ENCODE measurements at places on chromosomes 6 and 20.

DNA sequence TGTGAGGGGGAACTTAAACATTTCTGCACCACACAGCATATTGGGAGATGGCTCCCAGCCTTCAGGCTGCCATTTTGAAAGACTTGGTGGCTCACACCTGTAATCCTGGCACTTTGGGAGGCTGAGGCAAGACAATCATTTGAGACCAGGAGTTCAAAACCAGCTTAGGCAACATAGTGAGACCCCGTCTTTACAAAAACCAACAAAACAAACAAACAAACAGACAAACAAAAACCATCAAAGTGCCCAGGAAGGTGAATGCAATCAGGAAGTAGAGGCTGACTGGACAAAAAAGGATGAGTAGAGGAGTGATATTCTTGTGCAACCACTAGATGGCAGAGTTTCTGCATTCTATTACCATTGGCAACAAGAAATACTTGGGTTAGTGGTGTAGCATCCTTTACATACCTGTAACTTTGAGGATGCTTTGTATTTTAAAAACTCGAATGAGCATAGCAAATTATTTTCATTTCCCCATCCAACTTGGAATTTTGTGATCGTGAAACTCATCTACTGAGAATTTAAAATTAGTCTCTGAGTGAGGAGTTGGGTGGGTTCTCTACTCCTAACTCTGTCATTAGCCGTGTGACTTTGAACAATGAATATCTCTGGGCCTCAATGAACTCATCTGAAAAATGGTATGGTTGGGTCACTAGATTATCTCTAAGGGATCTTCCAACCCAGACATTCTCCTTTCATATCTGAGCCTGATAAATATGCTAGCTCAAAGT is 84.4 kb downstream of the CRYBG1 start:
- no peak for DNase-seq

DNA sequence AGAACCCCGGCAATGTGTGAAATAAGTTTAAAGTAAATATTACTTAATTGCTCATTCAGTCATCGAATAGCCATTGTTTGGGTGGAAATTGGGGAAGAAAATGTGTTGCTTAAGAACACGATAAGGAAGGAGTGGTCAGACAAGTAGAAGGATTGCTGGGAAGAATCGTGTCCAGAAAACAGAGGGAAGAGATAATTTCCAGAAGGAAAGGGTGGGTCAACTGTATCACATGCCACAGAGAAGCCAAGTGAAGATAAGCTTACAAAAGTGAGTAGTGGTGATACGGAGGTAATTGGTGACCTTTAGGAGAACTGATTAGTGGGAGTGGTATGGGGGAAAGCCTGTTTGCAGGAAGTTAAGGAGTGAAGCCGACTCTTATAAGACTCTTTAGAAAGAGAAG is 306.2 kb downstream of the SOX4 start:
- DNase-seq: no peak

GRCh38 chr6:52055451-52055850 is 32.0 kb downstream of the PKHD1 start:
- DNase-seq: no peak

DNA sequence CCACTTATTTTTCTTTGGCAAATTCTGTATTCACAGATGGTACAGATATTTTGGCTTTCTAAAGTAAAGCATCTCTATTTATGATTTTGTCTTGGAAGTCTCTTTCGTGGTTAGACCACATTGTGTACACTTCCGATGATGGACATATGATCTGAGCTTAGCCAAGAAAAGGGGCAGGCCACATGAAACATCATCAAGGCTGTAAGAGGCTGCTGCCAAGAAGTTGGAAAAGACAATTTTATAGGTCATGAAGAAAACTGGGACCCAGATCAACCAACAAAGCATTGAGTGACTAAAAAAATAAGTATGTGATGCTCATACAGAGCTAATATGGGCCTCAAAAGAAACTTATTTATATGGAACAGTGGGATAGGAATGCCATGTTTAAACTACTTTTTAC is 266.4 kb downstream of the HAO1 start:
- DNase-seq: no peak

DNA sequence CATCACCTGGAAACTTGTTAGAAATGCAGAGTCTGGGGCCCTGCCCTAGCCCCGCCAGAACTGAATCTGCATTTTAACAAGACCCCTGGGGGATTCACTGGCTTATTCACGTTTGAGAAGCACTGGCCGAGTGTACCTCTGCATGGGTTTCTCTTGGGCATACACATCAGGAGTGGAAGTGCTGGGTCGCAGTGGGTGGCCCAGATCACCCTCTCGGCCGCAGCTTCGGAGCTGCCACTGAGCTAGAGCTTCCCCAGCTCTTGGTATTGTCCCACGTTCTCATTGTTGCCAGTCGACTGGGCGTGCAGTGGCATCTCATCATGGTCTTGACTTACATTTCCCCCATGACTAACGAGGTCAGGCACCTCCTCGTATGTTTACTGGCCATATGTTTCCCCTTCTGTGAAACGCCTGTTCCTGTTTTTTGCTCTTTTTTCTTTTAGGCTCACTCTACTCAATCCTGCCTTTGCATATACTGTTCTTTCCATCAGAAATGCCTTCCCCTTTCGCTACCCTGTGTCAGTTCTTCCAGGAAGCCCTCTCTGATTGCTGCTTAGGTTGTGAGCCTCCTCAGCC is 3.0 kb upstream of the DLGAP4 start:
- no peak for DNase-seq

DNA sequence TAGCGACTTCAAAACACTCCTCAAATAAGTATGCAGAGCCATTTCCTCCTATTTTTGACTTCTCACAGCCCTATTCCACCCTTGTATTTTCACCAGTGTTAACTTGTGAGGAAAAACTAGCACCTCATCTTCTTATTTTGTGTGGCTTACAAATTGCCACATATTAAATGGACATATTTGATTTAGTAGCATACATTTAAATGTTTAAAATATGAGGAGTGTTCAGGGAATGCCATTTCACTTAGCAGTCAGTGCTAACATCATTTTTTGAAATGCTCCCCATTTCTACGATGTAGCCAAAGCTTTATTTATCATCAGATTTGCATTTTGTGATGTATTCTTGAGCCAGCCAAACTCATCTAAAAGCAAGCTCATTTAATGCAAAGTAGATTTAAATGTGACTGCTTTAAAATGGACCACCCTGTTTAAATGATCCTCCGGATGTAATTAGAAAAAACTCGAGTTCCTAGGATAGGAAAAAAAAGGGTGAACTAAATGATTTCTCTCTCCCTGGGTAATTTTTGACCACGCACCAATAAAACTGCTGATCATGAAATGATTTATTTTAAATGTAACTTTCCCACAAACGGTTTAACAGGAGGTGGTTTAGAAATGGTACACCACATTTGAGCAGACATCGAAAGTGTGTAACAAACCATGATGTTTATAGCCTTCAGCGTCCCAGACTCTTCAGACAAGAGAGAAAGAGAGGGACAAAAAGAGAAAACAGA is 172.6 kb downstream of the CD83 start:
- no peak for DNase-seq

- DNase-seq: no peak
Observed at GRCh38 chr6:104908031-104908887, 48.5 kb upstream of the HACE1 start.

- no peak for DNase-seq
Observed at GRCh38 chr6:138257638-138258040, 39.3 kb upstream of the PBOV1 start.

DNA sequence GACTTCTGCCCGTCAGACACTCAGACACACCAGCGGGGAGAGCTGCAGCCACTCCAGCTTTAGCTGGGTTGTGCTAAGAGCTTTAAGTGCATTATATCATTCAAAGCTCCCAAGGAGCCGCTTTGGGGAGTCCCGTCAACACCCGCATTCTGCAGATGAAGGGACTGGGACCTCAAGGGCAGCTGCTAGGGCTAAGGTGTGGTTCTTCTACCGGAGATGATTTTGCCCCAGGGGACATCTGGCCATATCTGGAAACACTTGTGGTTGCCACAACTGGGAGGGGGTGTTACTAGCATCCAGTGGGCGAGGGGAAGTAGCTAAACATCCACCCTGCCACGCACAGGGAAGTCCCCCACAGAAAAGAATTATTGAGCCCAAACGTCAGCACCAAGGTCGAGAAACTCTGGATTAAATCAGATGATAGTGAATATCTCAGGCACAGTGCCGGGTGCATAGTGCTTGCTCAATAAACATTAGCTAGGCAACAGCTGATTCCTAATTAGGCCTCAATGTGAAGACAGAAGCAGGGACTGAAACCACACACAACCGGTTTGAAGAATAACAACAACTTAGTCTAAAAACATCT is 29.6 kb downstream of the PMEPA1 start:
- no peak for DNase-seq

GRCh38 chr6:85421972-85422371 is 27.9 kb upstream of the NT5E start:
- DNase-seq: no peak

- no peak for DNase-seq
Observed at GRCh38 chr20:38372806-38373205, 26.5 kb downstream of the LBP start.

GRCh38 chr6:135540207-135540840 is 42.8 kb upstream of the AHI1 start:
- DNase-seq: no peak

DNA sequence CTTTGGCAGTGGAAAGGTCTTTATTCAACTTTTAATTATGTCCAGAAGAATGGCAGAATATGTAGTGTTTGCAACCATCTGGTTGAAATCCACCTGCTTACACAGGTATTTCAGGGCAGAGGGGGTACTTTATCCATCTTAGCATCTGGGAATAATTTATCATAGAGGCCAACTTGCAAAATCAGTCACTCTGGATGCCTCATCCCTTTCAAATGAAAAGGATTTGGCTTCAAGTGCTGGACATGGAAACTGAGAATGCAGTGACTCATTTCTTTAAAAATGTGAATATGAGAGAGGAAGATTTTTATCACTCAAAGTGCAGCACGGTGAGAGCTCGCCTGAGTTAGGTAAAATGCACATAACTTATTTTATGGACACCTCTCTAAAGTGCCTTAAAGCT is 758.3 kb downstream of the KIF16B start:
- DNase-seq: no peak

DNA sequence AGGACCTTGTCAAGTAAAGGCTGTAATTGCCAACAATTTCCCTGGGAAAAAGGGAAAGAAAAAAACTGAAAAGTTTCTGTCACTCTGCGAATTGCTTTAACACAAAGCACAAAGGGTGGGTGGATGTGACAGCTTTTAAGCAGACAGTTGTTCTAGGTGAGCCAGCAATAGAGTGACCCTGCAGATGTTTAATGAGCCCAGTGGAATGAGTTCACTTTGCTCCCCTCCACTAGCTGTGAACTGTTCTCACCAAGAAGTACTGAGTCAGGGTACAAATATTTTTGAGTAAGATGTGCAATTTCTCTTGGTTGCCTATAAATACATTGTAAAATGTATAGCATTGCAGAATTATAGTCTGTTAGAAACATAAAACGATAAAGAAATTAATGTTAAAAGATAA is 26.2 kb upstream of the LRRC1 start:
- DNase-seq: no peak
